ENCODE measurements at places on chromosomes 16 and 17.

GRCh38 chr17:27259356-27259755 is 34.6 kb upstream of the WSB1 start:
- no peak for DNase-seq

DNA sequence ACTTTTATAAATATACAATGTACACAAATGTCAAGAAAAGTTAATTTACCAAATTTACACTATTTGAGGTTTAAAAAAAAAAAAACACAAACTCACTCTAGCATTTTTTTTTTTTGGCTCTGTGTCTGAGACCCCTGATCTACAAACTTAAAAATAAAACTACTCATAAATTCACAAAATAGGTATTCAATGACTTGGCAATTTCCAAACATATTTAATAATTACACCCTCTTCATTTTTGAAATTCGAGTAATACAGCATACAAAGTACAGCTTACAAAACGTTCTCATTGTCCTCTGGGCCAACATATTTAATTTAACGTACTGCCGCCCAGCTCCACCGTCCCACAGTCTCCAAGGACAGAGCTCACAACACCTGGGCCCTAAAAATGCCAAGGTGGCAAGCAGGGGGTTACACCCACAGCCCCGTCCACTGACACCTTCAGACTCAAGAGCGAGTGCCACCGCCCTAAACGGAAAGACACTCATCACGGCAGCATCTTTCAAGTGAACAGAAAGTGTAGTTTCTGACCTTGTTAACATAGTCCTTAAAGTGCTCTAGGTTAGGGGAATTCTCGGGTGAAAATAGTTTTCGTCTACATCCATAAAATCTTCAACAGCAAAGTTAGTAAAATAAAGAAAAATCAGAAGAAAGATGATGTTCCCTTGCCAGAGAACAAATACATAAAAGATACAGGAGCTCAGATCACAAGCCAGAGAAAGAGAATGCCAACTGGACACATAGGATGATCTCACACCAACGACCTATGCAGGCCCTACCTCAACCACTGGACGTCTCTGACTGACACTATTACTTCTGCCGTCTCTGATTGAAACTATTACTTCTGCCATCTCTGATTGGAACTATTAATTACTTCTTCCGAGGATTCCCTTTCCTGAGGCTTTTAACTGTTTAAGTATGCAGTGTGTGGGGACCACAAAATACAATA is 4.2 kb downstream of the ADCY9 start:
- DNase-seq = no peak

DNA sequence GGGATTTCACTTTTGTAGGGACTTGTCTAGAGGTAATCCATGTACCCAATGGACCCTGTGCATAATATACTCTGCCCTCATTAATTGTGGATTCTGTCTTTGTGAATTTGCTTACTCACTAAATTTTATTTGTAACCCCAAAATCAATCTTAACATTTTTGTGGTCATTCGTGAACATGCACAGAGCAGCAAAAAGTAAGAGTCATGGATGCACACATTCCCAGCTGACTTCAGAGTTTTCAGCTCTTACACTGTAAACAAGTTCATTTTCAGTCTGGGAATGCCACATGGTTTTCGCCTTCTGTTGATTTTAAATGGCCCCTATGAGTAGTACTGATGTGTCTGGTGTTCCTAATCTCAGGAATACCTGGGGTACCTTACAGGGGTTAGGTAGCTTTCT is 24.3 kb downstream of the TAC4 start:
- DNase-seq = no peak

- no peak for DNase-seq
These were observed 49.8 kb downstream of the UBE2G1 start for GRCh38 chr17:4316648-4317047.

DNA sequence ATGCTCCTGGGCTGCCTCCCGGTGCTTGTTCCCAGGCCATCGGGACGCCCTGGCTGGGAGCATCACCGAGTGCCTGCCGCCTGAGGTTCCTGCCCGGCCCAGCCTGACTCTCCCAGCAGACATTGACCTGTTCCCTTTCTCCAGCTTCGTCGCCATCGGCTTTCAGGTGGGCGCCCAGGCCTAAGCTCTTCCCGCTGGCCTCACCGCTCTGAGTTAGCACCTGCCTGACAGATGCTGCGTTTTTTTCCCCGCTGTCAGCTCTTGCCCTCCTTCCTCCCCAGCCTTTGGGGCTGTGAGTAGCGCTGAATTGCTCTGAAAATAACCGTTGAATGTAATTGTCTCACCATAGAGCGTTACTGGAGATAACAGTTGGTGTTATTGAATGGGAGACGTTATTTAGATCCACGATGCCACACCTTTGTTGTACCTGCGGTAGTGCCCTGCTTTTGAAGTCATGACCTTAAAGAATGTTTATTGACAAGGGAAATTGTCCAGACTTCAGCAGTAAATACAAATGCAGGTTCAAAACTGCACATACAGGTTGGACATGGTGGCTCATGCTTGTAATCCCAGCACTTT is 21.3 kb upstream of the SMIM5 start:
- no peak for DNase-seq

GRCh38 chr17:41530062-41531048 is 2.2 kb upstream of the KRT19 start:
- no peak for DNase-seq

DNA sequence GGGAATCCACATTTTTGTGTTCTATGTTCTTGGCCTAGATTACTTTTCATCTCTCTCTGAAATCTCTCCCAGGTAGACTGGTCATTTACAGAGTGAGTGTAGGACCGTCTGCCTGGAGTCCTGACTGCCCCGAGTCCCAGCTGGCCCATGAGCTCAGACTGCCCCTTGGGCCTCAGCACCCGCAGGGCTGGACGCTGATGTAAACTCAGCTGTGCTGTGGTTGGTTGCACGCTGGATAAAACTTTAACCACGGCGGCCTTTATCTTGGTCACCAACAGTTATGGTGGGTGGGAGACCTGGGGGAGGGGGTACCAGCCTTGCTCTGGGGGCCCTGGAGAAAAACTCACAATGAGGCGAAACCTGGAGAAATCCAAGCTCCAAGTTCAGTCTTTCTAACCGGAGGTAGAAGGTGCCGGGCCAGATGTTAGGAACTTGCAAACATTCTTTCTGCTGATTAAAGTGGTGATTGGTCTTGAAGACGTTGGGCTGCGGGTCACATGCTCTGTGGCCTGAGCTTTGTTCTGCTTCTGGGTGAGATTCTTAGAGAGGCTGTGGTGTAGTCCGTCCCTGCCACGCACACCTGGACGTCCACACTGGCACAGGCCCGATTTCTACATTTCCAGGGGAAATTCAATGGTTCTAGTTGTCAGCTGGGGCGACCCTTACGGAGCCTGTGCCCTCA is 6.9 kb downstream of the METRNL start:
- DNase-seq = no peak

GRCh38 chr16:51159865-51160264 is 8.8 kb upstream of the SALL1 start:
- no peak for DNase-seq

GRCh38 chr16:64892835-64893785 is 228.8 kb downstream of the CDH11 start:
- no peak for DNase-seq

GRCh38 chr16:68754084-68754792 is 17.1 kb downstream of the CDH1 start:
- no peak for DNase-seq

DNA sequence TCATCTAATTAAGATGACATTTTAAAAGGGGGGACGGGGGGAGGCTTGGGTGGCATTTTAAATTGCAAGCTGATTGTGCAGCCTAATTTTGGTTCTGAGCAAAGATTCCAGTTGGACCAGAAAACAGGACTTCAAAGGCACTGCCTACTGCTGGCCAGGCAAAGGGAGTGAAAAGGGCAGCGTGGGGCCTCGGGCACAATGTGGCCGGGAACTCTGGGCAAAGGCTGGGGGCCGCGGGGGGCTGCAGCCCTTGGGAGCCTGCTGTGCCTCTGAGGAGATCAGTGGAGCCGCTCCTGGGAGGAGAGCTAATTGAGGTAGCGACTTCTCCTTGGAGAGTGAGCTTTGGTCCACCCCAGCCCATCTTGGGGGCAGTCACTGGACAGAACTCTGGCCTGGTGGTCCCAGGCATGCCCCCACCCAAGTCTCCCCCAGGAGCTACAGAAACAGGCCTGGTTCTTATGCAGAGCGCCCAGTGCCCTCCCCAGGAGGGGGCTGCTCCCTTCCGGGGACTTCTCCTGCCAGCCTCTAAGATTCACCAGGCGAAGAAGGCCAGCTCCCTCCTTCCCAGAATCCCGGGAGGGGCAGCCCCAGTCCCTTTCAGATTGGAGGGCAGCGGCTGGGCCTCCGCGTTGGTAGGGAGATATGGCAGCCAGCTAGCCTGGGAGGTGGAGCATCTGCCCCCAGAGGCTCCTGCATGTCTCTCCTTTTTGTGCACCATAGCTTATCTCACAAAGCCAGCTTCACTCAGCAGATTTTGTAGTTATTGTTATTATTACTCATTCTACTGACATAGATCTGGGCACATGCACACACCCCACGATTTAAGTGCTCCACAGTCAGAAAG is 115.6 kb downstream of the GNAO1 start:
- no peak for DNase-seq

GRCh38 chr16:69727916-69728270 is 1.5 kb upstream of the NQO1 start:
- no peak for DNase-seq

DNA sequence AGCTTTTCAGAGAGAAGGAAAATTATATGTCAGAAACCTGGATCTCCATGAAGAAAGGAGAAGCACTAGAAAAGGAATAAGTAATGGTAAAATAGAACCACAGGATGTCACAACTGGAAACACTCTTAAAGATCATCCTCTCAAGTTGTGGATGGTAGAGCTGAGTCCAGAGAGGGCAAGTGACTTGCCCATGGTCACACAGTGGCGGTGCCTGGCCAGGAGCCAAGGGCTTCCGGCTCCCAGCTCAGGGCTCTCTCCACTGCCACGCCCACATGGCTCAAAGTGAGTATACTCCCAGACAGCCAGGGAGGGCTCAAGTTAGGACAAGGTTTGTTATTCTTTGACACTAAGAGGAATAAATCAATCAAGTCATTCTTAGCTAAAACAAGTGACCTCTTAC is 159.8 kb downstream of the COPRS start:
- DNase-seq = no peak
